ENCODE measurements at places on chromosomes 11 and 22.

DNA sequence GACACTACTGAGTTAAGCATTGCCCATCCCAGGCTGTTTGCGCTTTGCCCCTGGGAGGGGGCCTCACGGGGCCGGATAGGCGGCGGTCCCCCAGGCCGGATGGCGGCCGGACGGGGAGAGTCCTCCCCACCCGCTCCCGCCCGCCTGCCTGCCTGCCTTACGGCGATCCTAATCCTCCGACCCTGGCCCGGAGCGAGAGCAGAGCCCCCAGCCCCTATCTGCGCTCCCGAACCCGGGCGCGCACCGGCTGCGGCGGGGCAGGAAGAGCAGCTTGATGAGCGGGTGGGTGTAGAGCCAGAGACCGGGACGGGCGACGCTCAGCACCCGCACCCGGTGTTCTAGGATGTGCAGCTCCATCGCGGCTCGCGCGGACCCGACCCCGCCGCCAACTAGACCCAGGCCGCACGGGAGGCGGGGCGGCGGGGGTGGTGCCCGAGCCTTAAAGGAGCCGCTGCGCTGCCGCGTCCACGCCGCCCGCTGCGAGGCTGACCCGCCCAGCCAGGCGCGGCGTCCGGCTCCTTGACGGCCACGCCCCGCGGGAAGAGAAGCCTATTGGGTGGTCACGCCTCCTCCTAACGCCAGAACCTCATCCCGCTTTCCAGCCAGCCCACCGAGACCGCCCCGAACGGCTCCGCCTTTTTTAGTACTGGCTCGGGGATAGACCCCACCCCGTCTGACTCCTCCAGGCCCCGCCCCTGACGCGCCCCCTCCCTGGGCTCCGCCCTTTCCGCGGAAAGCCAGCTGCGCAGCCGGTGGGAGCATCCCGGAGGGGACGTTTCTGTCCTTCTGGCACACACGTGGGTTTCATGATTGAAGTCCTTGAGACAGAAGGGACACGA is at the start of gene CASTOR1:
Gene CASTOR1 (minus strand): TSS at position 365 of the 839 bp plus-strand sequence. CDS start 8 bp downstream, at position 357.
- DNase-seq, result peak; percentile 99

GRCh38 chr11:118001494-118001971 is 15.3 kb downstream of the IL10RA start:
- DNase-seq, result no peak

DNA sequence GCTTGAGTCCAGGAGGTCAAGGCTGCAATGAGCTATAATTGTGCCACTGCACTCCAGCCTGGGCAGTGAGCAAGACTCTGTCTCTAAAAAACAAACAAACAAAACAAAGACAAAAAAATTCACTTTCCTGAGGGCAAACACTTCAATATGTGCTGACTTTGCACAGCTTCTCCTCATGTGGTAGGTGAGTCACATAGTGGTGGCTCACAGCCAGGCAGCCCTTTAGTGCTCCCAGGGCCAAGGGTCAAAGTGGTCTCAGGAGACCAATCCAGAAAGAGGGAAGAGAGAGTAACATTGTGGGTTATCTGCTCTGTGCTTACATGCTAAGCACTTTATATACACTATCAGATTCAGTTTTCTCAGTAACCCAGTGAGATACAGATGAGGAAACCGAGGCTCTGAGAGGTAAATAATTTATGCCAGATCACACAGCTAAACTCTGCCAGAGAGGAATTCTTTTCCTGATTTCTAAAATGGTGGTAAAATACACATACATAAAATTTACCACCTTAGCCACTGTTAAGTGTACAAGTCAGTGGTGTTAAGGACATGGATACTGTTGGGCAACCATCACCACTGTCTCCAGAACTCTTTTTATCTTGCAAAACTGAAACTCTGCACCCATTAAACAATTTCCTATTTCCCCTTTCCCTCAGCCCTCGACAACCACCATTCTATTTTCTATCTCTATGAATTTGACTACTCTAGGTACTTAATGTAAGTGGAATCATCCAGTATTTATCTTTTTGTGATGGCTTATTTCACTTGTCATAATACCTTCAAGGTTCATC is 231.7 kb upstream of the NARS2 start:
- peak; percentile 38 for DNase-seq

GRCh38 chr11:72338741-72339140 is 94.8 kb upstream of the PHOX2A start:
- no peak for DNase-seq

- no peak for DNase-seq
Measured at GRCh38 chr11:59267196-59267595, 54.5 kb upstream of the MPEG1 start.

- DNase-seq, result no peak
Measured at GRCh38 chr11:7495882-7496551, 10.7 kb downstream of the OLFML1 start.

- peak; percentile 90 for DNase-seq
Measured at GRCh38 chr11:27201454-27202302, 161.1 kb downstream of the BBOX1 start.

DNA sequence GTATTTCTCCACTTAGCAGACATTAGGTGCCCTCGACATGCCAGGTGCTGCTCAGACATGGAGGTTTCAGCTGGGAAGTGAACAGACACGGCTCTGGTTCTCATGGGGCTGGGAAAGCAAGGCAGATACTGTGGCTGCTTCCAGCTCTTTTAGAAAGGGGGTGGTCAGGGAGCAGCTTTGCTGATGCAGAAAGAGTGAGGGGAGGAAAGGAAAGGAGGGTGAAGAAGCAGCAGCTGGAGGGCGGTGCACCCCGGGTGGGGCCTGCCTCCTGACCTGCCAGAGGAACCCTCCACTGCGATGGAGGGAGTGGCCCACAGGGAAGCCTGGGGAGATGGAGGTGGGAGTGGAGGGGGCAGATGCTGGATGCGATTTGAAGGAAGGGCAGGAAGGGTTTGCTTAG is 76.8 kb downstream of the MORC2 start:
- no peak for DNase-seq

- no peak for DNase-seq
Measured at GRCh38 chr22:29917052-29917902, 34.3 kb downstream of the MTMR3 start.

DNA sequence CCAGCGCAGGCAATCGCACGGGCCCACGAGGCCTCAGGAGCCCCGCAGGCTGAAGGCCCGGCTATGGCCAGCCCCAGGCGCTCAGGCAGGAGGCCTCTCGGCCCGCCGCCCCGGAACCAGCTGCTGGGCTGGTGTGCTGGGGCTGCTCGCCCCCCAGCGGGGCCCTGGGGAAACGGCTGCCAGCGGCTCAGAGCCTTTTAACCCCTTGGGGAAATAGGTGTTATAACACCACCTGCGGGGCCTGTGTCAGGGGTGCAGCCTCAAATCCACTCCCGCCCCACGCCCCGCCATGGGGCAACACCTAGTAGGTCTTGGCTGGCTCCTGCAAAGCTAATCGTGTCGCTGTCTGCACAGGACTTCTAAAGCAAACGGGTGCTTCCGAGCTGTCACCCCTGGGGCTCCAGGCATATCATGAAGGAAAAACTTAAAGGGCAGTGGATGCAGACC is 237.4 kb downstream of the TTC28 start:
- DNase-seq, result peak; percentile 84

GRCh38 chr22:41344189-41344788 is 37.5 kb upstream of the TEF start:
- DNase-seq, result no peak

- DNase-seq, result no peak
Measured at GRCh38 chr11:76455931-76456330, 11.1 kb downstream of the EMSY start.

GRCh38 chr11:110187731-110188130 is 94.5 kb downstream of the ZC3H12C start:
- no peak for DNase-seq

- no peak for DNase-seq
Measured at GRCh38 chr11:66042227-66042995, 6.5 kb downstream of the GAL3ST3 start.

DNA sequence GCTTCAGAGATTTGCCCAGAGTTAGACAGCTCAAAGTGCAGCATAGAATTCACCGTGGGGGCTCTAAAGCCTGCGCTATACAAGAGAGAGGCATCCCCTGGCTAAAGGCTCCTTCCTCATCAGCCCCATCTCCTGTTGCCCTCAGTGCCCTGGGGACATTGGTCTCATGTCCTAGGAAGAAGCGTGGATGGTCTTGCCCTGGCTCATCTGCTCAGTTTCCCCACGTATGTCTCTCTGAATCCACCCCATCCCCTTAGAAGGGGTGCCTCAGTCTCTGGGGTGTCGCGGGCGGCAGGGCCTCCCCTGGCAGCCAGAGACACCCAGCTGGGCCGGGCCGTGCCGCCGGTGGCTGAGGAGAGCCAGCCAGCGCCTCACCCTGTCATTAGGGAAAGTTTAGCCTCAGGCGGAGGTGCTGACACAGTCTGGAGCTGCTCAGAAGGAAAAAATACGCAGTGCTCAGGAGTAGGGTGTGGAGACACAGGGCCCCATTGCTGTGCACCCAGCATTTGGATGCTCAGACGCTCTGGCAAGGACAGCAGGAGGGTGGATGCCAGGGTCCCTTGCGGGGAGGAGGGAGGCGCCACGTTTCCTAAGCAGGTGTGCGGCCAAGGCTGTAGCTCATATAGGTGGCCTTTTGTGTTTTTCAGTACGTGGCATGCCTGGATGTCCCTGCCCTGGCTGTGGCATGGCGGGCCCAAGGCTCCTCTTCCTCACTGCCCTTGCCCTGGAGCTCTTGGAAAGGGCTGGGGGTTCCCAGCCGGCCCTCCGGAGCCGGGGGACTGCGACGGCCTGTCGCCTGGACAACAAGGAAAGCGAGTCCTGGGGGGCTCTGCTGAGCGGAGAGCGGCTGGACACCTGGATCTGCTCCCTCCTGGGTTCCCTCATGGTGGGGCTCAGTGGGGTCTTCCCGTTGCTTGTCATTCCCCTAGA is 1.3 kb downstream of the SLC39A13 start:
- peak; percentile 47 for DNase-seq

DNA sequence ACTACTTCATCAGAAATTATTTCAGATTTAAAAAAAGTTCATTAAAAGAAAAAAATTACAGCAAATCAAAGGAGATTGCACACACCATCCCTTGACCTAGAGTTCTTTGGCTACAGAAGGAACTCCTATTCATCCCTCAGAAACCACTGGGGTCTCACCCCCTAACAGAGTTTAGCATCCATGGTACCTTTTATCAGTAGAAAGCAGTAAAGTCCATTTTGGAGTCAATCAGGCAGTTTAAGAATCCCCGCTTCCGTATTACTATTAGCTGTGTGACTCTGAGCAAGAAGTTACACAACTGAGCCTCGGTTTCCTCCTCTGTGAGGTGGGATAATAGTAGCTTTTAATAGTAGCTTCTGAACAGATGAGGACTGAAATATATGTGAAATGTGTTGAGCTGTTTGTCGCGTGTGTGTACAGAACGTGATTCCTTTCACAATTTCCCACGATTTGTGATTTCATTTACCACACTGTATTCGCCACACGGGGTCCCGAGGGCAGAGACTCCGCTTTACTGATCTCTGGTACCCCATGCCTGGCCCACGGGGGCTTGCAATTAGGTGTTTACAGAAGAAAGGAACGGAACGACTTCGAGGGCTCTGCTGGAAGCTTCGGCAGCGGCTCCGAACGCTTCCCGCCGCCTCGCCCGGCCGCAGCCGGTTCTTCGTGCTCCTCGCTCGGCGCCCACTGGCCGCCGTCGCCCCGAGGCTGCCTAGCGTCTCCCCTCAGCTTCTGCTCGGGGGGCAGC is 72.5 kb upstream of the ZBED5 start:
- DNase-seq, result no peak

GRCh38 chr22:30873086-30873650 is 95.4 kb downstream of the MORC2 start:
- DNase-seq, result no peak

DNA sequence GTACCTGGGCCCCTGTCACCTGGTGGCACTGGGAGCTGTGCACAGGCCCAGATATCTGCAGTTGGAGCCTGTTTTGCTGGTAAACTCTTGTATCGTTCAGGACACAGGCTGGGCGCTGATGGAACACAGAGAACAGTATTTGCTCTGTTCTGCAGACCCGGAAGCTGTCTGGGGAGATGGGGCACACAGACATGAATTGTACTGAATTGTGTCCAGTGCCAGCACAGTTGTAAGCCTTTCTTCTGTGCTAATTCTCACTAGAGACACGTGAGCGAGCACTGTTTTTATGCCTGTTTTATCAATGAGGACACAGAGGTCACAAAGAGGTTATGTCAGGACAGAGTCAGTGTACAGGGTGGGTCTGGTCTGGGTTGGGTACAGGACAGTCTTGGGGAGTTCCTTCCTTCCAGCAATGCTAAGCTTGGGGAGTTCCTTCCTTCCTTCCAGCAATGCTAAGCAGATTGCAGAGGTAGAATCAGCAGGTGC is 24.4 kb upstream of the ACR start:
- DNase-seq, result no peak

GRCh38 chr11:5303626-5304025 is 1.9 kb upstream of the OR51B4 start:
- no peak for DNase-seq

GRCh38 chr22:36612458-36612857 is 83.5 kb upstream of the EIF3D start:
- DNase-seq, result peak; percentile 77

- no peak for DNase-seq
Measured at GRCh38 chr11:6270584-6271246, 11.1 kb downstream of the CCKBR start.

GRCh38 chr22:30671071-30671470 is 3.4 kb upstream of the DUSP18 start:
- no peak for DNase-seq

- peak; percentile 51 for DNase-seq
Measured at GRCh38 chr11:96339706-96340554, 3.1 kb downstream of the MAML2 start.

DNA sequence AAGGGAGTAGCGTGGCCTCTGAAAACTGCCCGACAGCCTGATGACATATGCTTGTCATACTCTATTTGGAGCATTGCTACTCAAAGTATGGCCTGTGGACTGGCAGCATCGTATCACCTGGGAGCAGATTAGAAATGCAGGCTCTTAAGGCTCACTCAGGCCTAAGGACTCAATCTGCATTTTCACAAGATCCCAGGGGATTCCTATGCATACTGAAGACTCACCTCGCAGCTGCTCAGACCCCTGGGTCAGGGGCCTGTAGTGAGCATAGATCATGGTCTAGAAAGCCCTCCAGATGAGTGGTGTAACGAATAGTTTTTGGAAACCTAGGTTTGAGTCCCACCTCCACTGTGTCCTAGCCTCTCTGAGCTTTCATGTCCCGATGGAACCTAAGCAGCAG is 126.3 kb downstream of the FEZ1 start:
- DNase-seq, result no peak

- DNase-seq, result peak; percentile 74
Measured at GRCh38 chr22:50531962-50532674, 2.3 kb upstream of the TYMP start.

DNA sequence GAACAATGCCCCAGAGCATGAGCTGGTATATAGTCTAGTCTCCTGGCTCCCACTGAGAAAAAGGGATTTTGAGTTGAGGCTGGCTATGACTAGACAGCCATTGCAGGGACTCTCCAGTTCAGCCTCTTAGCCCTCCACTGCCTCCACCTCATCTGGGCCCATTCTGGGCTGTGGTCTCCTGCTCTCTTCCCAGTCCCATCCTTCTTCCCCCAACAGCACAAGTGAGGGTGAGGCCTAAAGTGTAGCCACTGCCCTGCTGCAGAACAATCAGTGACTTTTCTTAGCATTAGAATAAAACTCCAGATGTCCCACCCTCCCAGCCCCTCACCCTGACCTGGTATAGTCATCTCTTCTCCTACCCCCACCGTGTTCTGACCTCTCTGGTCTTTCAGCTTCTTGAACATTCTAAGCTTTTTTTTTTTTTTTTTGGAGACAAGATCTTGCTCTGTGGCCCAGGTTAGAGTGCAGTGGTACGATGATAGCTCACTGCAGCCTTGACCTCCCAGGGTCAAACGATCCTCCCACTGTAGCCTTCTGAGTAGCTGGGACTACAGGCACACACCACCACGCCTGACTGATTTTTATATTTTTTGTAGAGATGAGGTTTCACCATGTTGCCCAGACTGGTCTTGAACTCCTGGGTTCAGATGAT is 4.3 kb downstream of the MED15 start:
- no peak for DNase-seq
